ENCODE measurements at places on chromosomes 2 and 18. TPM values are rescaled to one million over a fixed set of nuclear protein-coding genes. Genes with fewer than 3 reads are reported as not detected.

The TACR1 gene
- 0.16 TPM for total RNA-seq

The CCDC85A gene
- total RNA-seq: not detected

The WNT10A gene
- total RNA-seq: not detected

The DCC gene
- 0.52 TPM for total RNA-seq

The IGFBP2 gene
- 2.0 TPM for total RNA-seq

The TMX3 gene
- 65.1 TPM for total RNA-seq

The SPDYA gene
- 1.3 TPM for total RNA-seq

The FBLN7 gene
- 0.47 TPM for total RNA-seq

The RPE gene
- total RNA-seq: 75.6 TPM

The VIL1 gene
- total RNA-seq: not detected

The NAT8 gene
- total RNA-seq: not detected

The GREB1L gene
- total RNA-seq: not detected

The FSHR gene
- total RNA-seq: under 0.01 TPM

The MALL gene
- total RNA-seq: 13.4 TPM

The IFIH1 gene
- total RNA-seq: 3.2 TPM

Data from bronchial smooth muscle cell (primary cell).